Stimulated activated CD8-positive, alpha-beta memory T cell treated with anti-CD3 and anti-CD28 coated beads, Interleukin-4, amount 100 ng/mL, for 4 hours (primary cell): ENCODE measurements at places on chromosomes 4 and X.

GRCh38 chrX:136667446-136668168 lies 19.6 kb downstream of the CD40LG start:
- no peak for DNase-seq

GRCh38 chr4:1355378-1355777 lies 8.4 kb downstream of the UVSSA start:
- no peak for DNase-seq

- no peak for DNase-seq
These were observed 72.3 kb downstream of the PAK3 start for GRCh38 chrX:111168314-111168713.

DNA sequence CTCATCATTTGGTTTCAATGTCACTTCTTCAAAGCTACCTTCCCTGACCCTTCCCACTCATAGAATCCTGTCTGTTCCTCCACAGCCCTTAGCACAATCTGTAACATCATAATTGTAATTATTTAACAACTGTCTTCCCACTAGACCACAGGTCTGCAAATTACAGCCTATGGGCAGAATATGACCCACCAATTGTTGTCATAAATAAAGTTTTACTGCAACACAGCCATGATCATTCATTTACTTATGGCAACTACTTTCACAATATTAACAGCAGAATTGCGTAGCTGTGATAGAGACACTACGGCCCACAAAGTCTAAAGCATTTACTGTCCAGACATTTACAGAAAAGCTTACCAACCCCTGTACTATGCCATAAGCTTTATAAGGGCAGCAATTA lies 15.9 kb downstream of the USP46 start:
- DNase-seq, result no peak

- DNase-seq, result no peak
These were observed 7.7 kb upstream of the PGM2 start for GRCh38 chr4:37818752-37819151.

DNA sequence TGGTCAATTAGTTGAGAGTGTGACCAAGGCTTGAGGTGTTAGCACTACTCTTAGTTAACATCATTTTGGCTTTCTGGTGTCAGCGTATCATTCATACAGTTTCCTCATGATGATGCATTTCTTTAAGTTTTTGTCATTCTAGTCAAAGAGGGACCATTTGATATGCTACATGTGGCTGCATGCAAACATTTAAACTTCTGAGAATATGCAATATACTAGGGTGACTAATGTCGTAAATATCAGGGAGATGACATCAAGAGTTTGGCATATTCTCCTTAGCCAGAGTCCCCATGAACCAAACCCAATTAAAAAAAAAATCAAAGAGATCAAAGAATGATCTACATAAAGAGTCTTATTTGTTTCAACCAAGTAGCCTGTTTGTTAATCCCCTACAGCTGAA lies 537.4 kb upstream of the PCDH7 start:
- DNase-seq, result no peak

GRCh38 chr4:12583275-12583674 lies 900.9 kb downstream of the RAB28 start:
- DNase-seq, result no peak

DNA sequence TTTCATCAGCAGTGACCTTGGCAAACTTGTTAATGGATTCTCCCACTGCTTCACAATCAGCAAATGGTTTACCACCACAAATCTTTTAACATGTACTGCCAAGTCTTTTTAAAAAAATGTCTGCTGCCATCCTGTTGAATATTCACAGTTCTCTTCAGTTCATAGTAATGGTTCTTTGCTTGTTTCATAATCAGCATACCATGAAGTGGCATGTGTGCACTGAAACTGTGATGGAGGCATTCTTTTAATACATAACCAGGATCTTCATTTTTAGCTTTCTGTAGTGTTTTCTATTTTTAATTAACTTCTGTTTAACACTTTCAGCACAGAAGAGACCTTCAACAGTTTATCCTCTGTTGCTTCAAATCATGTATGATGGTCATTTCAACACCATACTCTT lies 230.1 kb upstream of the ARSJ start:
- DNase-seq, result no peak

- no peak for DNase-seq
These were observed 37.2 kb downstream of the EDNRA start for GRCh38 chr4:147518086-147518485.

DNA sequence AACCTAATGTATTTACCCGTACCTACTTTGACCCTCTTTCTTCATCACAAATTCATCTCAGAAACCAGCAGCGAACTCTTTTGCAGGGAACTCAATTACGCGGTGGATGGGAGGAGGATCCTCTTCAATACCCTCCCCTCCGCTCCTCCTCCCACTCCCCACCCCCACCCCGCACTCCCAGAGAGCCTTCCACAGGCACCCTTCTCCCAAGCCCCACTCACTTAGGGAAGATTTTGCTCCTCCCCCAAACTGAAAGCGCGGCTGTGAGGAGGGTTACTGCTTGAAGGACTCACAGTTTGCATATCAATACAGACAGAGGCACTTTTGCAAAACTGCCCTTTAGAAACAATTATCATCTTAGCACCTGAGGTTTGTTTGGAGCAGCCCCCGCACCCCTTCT lies 960 bp upstream of the IL1RAPL1 start:
- DNase-seq, result no peak

GRCh38 chrX:40013266-40014195 lies 84.2 kb downstream of the BCOR start:
- no peak for DNase-seq

DNA sequence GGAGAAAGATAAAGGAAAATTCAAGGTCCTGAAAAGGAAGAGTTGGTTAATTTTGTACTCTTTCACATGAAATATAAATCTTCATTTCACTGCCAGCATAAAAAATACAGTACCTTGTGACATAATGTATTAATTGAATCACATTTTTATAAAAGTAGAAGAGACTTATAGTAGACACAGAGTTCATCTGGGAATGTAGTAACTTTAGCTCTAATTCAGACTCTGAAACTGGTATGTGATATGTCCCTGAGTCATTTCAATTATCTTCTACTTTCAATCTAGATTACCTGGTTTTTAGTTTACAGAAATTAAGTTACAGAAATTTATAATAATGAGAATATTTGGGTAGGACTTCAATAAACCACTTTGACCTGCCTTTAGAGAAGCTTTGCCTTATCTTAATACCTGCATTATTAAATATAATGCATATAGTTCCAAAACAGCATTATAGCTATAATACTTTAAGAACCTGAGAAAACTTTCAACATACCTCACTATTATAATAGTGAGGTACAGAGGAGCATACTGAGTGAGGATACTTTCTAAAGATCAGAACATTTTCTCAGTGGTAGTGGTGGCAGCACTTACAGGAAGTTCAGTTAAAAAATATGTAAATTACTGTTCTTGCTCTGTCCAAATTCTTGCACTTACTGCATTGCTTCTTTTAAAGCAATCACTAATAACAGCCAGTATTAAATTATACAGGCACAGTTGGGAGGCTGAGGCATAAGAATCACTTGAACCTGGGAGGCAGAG lies 11.2 kb downstream of the NEK1 start:
- DNase-seq, result no peak

DNA sequence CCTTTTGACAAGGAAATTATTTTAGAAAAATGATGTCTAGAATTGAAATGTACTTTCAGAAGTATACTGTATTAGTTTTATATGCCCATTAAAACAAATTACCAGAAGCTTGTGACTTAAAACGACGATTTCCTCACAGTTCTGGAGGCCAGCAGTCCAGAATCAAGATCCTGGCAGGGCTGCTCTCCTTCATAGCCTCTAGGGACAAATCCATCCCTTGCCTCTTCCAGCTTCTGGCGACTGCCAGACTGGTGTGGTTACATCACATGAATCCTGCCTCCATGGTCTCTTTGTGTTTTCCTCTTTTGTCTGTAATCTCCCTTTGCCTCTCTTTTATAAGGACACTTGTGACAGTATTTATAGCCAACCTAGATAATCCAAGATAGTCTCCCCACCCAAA lies 97.1 kb downstream of the IQCM start:
- no peak for DNase-seq

- DNase-seq, result no peak
These were observed 318.5 kb downstream of the EVC2 start for GRCh38 chr4:5389756-5390310.

GRCh38 chr4:169625886-169626285 lies 5.5 kb downstream of the CLCN3 start:
- DNase-seq, result no peak

DNA sequence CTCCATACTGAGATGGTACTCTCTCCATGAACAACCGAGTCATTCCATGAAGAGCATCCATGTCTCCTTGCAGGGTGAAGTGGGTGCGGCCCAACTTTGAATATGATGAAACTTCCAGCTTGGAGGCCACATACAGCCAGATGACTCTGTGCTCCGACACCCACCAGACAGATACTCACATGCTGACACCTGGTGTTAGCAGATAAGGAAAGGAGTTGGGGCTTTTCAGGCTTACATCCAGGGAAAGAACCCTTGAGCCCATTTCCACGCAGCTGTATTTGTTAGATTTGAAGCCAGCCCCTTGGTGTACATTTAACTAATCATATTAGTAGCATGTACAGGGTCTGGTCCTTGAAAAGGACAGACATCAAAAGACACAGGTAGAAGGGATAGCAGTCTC lies 62.1 kb upstream of the PRRG3 start:
- no peak for DNase-seq

DNA sequence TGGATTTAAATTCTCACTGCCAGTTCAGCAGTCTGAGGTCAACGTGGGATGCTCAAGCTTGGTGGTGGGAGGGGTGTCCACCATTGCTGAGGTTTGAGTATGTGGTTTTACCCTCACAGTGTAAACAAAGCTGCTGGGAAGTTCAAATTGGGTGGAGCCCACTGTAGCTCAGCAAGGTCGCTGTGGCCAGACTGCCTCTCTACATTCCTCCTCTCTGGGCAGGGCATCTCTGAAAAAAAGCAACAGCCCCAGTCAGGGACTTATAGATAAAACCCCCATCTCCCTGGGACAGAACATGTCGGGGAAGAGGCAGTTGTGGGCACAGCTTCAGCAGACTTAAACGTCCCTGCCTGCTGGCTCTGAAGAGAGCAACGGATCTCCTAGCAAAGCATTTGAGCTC lies 14.9 kb upstream of the RRAGB start:
- no peak for DNase-seq

- DNase-seq, result no peak
These were observed 434.1 kb downstream of the ANKRD50 start for GRCh38 chr4:124278477-124278876.

DNA sequence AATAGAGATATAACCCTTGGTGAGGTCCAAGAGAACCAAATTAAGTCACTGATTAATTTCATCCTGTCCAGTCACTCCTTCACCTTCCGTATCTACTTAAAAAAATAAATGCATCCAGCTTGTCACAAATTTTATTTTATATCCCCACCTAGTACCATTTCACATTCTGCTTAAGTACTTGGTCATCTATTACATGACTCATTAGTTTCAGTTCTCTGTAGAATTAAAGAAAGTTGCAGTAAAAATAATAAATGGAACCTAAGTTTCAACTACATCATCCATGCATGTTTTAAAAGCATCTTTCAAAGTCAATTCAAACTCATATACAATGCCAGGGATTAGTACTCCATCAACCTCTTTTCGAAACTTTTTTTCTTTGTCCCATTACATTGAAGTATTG lies 130.2 kb downstream of the SH2D1A start:
- DNase-seq, result no peak

DNA sequence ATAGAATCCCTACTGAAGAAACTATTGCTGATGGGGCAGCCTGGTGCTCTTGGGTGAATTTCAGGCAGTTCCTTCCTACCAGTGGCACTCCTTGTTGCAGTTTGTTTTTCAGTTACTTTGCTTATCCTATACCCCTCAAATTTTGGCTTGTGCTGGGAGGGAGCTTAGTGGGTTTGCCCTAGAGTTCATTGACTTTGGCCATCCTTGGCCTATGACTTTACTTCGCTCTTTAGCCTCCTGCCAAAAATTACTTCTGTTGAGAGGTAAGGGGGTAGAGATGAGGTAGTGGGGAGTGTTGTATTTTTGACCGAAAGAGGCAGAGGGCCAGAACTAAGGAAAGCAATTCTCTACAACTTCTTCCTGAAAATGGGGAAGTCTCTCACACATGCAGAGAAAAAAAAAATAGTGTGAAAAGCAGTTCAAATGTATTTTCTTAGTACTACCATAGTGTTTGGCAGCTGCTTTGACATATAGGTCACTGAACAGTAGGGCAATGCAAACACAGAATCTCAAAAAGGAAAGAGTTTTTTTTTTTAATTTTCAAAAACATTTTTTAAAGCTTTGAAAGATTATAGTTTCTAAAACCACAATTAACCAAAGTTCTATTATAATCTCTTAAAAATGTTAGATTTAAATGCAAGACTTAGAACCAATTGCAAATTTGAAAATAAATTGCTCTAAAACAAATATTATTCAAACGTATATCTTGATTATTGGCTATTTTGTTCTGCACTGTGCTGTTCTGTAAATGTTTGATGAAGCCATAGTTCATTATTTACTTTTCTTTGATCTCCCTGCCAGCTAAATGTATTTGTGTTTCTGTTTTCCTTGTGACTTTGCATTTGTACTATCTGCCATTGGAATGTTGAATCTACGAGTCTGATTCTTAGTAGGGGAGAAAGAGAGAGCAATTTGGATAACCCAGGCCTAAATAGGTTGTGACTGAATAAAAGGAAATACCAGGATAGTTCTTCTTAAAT lies 73.6 kb downstream of the DCK start:
- DNase-seq, result no peak

GRCh38 chr4:129344058-129344457 lies 248.1 kb downstream of the C4orf33 start:
- DNase-seq, result no peak

GRCh38 chr4:138188406-138189084 lies 53.6 kb downstream of the SLC7A11 start:
- no peak for DNase-seq

- DNase-seq, result no peak
These were observed 54.8 kb upstream of the GEMIN8 start for GRCh38 chrX:14084466-14084865.

DNA sequence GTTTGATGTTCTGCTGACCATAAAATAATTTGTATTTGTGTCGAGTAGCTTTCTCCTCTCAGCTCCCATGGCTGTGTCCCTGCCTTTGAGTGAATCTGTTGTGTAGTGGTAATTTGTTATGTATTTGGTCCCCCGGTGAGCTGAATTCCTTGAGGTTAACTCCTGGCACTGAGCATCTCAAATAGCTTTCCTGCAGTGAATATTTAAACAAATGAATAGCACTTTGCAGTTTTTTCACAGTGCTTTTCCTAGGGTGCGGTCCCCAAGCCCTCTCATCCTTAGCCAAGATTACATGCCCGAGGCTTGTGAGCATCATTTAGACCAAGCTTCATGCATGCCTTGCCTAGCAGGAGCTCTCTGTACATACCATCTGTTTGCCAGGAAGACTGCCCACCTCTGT lies 74.2 kb downstream of the CLDN34 start:
- no peak for DNase-seq

GRCh38 chr4:158172261-158173258 lies at the start of gene GASK1B:
Gene GASK1B, minus strand, starts transcription at chr4:158173025. Its CDS starts 1,650 bp downstream, at chr4:158171375.
- no peak for DNase-seq

DNA sequence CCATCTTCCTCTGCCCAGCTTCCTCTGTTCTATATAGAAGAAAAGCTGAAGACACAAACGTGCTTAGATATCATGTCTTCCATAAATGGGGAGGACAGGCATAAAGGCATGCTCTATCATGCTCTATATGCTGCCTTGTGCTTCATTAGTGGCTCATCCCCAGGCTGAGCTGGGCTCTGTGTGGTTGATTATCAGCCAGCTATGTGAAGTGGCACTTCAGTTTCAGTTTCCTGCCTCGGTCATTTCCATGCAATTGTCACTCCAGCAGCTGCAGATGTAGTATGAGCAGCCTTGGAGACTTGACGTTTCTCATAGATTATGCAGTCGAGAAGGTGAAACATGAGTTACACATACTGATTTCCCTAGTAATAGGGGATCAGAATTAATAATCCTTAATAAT lies 106.2 kb downstream of the SYTL5 start:
- no peak for DNase-seq
